ENCODE measurements at places on chromosomes 2 and 18.

DNA sequence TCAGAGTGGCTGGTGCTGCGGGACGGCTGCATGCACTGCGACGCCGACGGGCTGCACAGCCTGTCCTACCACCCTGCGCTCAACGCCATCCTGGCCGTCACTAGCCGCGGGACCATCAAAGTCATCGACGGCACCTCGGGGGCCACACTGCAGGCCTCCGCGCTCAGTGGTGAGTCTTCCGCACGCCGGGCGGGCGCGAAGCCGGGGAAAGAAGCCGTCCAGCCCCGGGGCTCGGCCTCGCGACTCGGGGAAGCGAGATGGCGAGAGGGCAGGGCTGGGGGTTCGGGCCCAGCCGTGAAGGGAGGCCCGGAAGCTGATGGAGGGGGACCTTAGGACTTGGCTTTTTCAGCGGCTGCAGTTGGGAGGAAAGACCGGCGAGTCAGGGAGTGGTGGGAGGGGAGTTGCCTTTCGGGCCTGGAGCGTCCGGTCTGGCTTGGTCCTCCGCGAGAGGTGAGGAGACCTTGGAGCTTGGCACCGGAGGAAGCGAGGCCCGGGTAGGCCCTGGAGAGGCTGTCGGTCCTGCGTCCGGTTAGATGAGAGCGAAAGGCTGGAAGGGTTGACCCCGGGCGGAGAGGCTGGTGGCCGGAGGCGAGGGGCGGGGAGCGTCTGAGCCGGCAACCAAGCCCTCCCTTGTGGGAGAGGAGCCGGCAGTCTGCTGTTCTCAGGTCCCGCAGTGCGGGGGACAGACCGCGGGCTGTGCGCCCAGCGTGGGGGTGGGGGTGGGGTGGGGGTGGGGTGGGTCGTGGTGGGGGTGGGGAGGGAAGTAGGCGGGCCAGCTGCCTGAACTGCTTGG lies 691 bp downstream of the BIRC6 start:
- DNase-seq = no peak

GRCh38 chr2:54522624-54523281 lies 66.6 kb downstream of the SPTBN1 start:
- peak; percentile 18 for DNase-seq

DNA sequence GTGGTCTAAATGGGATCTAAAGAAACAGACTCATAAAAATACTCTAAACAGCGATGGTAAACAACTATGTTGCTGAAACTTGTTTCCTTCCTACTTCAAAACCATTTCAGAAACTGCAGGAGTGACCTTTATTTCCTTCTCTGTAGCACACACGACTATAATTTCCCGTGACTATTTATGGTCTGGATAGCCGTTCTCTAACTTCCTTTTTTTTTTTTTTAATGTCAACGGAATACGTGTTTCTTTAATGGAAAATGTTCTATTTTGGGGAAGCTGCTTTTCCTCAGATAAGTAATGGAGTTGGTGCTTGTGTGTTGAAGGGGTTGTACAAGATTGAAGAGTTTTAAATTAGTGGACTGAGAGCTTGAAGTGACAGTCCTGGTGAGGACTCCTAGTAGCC lies 224.1 kb downstream of the PHLPP1 start:
- no peak for DNase-seq

GRCh38 chr2:106032676-106033075 lies 161.4 kb downstream of the UXS1 start:
- DNase-seq = no peak

DNA sequence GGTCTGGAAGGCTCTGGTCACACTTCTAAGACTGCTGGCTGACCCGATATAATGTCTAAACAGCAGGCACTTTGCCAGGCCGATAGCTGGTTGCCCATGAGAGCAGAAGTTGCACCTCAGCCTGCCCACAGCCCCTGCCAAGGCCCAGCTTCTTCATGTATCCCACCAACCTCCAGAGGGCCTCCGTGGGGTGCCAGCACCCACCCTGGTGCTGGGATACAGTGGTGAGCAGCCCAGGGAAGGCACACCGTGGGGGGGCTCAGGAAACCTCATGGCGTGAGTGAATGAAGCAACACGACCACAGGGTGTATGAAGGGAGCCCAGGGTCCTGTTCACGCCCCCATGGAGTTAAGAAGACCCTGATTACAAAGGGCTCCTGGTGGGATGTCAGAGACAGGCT lies 16.2 kb upstream of the GLI2 start:
- DNase-seq = no peak

Measured in stimulated activated CD4-positive, alpha-beta T cell treated with anti-CD3 and anti-CD28 coated beads, Interleukin-1b, Interleukin-23, amount 100 ng/mL, for 1 hour (primary cell).